ENCODE measurements at places on chromosomes 6 and 20.

DNA sequence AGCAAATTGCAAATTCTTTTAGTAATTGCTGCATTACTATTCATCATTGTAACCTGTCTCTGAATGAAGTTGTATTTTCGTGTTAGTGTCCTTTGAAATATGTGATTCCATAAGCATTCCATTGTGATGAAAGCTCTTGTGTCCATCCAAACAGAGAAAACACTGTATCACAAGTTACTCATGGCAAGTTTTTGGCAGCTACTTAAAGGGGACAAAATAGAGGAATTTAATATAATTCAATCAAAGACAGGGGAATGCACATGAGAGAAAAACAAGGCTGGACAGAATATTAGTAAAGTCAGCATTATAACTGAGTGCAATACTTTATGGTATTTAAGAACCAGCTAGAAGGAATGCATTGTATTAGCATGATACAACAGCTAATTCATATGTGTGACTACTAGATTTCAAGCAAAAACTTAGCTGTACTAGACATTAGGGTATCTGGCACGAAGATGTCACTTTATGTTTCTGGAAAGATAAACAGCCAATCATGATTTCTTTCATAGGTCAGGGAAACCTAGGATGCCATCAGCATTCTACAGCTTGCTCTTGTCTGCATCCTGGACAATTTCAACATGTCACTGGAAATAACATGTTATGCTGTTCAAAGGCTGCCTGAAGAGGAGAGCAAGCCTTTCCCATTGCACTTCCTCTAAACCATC is 270.6 kb upstream of the MARCKS start:
- DNase-seq = no peak

DNA sequence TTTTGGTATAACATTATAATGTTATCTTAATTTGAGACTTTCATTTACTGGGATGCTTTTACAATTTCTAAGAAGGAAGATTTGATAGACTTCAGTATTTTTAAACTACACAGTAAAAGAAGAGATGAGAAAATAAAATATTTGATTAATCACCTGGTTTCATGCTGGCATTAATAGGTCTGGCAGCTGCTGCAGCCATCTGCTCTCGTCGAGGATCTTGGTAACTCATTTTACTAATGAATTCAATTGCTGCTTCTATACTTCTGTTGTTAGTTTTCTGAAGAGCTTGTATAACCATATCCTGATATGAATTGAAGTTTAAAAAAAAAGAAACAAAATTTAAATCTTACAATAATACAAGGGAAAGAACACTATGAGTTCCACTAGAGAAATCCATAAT is 23.0 kb downstream of the LATS1 start:
- DNase-seq = no peak

DNA sequence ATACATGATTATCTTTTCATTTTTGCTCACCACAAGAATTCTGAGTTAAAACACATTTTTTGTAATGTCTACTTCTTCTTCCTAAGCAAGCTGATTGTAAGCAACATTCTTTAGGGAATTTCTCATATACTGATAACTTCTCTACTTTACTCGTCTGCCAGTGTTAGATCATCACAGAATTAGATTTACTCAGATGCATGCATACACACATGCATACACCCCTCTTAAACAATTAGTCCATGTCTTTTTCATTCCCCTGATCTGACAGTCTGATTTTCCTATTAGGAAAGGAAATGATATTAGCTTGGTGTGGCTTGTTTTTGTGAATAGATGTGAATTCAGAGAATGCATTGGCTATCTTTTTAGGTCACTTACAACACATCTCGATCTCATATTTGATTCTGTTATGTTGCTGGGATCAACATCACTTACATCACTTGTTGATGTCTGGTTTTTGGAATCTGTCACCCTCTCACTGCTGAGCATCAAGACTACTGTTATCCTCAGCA is 91.4 kb downstream of the FIG4 start:
- DNase-seq = no peak

GRCh38 chr6:81690073-81690472 is 62.4 kb downstream of the TENT5A start:
- no peak for DNase-seq

- no peak for DNase-seq
Measured at GRCh38 chr6:150604467-150604866, 4.8 kb downstream of the PLEKHG1 start.

DNA sequence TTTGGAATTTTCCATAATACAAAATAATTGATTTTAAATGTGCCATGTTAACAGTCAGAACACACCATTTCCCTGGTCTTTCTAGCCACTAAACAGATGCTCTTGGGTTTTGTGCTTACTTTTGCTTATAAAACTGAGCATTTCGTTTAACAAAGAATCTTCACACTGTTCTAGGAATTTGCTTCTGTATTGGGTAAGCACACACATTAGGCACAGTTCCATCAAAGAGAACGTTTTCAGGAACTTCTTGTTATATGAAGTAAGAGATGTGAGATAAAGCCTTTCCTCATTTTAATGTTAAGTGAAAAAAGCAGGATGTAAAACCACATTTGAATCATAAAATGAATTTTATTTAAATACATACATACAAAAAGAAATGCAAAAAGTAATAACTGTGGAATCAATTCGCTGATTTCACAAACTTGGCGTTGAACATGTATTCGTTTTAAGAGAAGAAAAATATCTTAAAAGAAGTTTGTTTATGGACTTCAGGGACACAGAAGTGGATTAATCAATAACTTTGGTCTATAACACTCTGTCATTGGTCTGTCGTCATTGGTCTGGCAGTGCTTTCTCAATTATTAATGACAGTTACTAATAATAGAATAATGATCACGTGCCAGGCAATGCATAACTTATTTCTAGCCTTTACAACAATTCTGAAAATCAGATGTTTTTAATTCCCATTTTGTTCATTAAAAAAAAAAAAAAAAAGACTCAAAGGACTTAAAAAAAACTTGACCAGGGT is 199.9 kb upstream of the PRDM1 start:
- no peak for DNase-seq

- DNase-seq = no peak
Measured at GRCh38 chr6:143337201-143337949, 113.1 kb downstream of the ADAT2 start.

DNA sequence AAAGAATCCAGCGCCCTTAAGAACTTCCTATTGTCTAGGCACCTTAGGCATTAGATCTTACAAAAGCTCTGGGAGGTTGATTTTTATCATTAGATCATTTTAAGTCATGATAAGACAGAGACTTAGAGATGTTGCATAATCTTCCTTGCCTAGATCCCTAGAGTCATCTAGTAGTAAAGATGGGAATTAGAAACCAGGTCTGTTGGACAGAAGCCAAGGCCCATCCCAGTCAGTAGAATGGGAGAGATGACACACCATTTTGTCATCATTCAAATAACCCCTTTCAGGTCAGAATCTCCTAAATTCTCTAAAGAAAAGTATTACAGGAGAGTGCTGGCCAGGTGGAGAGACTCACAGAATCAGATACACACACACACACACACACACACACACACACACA is 579.1 kb downstream of the BMP2 start:
- no peak for DNase-seq

- DNase-seq = no peak
Measured at GRCh38 chr6:128343706-128344105, 176.7 kb downstream of the PTPRK start.

GRCh38 chr20:38278131-38278530 is 17.6 kb upstream of the KIAA1755 start:
- no peak for DNase-seq

Measured in CD8-positive, alpha-beta T cell (primary cell).